ENCODE measurements at places on chromosomes 7 and 10.
A peak's percentile ranks its signal among the peaks of the same experiment; 100 is the strongest.

GRCh38 chr10:132196178-132197113 lies 9.7 kb downstream of the DPYSL4 start:
- DNase-seq, result no peak

- DNase-seq, result no peak
These were observed 12.5 kb upstream of the SEPHS1 start for GRCh38 chr10:13360587-13360986.

GRCh38 chr10:30581779-30582380 lies 47.7 kb downstream of the LYZL2 start:
- peak; percentile 39 for DNase-seq

GRCh38 chr10:93630625-93631557 lies 18.6 kb downstream of the PDE6C start:
- no peak for DNase-seq

DNA sequence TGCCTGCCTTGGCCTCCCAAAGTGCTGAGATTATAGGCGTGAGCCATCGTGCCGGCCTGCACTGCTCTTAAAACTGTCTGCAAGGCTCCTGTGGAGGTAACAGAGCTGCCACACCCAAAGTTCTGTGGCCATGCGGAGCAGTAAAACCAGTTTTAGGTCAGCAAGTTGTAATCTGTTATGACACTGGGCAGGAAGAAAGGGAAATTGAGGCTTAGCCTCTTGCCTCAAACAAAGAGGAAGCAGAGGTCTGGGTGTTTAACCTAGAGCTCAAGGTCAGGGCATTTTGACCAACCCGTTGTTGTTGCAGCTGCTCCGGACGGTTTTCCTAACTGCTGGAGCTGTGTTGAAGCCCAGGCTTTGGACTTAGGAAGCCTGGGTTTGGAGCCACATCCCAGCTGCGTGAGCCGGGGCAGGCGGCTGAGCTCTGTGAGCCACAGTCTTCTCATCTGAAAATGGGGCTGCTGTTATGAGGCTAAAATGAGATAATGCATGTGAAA lies 7.4 kb upstream of the RRP12 start:
- DNase-seq, result no peak

- no peak for DNase-seq
These were observed 370 bp downstream of the TMEM60 start for GRCh38 chr7:77797734-77798393.
